Memory B cell (primary cell): ENCODE measurements at places on chromosomes 6 and 20.

DNA sequence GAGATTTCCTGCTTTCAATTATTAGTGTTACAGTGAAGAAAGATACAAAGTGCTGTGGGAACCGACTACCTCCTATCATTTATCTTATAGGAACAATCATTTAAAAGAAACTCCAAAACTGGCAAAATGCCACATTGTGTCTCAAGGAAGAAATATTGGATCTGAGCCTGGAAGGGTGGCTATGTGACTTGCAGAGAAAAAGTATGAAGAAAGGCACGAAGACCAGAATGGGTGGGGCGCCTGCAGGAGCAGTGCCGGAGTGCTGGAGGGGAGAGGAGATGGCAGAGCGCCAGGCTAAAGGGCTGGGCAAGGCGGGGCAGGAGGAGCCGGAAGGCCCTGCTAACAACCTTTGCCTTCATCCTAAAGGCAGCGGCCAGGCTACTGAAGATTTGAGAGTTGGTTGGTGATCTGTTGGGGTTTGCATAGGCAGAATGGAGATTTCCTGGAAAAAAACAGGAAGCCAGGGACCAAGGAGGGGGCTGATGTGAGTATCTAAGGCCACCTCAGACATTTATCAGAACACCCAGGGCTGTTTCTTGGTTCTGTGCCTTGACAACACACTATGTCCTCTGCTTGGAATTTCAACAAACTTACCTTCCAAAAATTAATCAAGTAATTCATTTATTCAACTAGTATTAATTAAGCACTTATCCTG is 125.6 kb downstream of the MAFB start:
- no peak for DNase-seq

DNA sequence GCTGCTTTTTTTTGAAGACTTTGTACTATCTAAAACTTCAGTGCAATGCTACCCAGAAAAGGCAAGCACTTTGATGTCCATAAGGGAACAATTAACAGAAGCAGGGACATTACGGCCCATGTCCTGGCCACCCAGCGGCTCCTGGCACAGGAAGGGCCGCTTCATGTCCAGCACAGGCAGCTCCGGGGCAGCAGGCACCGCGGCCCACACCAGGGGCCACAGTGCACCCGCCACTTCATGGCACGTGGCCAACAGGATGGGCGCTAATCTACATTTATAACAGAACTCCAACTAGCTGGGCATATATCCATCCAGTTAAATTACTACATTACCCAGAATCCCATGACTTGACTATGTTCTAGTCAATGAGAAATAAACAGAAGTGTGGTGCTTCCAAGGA is 198.2 kb upstream of the ID4 start:
- DNase-seq, result no peak

DNA sequence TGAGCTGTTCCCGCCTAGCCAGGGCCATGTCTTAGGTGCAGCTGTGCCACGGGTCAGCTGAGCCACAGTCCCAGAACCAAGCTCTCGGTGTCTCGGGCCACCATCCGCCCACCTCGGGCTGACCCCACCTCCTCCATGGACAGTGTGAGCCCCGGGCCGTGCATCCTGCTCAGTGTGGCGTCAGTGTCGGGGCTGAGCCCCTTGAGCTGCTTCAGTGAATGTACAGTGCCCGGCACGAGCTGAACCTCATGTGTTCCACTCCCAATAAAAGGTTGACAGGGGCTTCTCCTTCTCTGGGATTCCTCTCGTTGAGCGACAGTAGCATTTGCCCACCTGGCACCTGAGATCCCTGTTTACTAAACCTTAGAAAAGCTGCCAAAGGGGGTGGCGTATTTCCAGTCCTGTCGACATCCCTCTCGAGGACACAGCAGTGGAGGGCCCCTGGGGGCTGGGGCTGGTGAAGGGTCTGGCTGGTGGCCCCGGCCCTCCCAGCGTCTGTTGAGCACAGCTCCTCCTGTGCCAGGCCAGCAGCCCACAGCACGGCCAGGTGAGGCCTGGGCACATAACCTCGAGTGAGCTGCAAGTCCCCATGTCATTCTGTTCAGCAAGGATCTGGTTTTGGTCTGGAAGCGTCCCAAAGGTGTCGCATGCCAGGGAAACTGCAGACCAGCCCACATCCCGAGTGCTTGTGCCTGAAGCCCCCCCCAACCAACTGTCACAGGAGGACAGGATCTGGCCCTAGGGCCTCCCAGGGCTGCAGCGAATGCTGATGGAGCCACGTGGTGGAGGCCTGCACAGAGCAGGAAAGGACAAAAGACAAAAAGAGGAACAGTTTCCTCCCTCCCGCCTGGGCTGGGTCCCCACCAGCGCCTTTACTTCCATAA is 21.2 kb upstream of the PYGB start:
- DNase-seq, result no peak

- DNase-seq, result no peak
Observed at GRCh38 chr6:127877231-127877630, 23.6 kb downstream of the THEMIS start.

- no peak for DNase-seq
Observed at GRCh38 chr20:573414-574296, 30.1 kb upstream of the CSNK2A1 start.

DNA sequence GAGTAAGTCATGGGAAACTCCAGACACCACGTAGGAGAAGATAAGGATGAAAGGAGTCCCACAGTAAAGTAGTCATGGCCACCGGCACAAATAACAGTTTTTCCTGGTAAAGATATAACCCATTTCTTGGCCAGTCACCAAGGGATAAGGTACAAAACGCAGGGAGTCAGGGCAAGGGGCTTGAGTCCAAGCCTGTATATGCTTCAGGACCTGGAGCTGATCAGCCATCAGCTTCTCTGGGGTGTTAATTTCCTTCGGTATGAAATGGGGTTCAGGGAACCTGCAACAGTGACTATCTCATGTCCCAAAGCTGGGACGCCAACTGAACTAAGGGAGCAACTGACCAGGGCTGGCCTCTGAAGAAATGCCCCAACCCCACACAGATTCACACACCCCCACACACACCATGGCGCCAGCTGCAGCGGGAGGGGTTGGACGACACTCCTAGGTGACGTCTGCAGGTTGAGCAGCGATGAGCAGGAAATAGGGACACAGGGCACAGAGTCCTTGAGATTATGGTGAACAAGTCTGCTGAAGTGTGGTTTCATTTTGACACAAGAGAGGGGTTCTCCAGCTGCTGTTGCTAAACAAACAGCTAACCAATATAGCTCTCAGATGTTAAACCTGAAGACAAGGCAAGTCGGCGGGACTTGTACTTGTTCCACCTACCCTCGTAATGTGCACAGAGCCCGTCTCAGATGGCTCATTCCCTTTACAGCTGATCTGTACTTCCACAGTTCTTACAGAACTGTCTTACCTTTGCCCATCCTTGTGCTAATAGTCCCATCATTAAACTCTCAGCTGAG is 7.4 kb upstream of the ADTRP start:
- DNase-seq, result no peak

- DNase-seq, result no peak
Observed at GRCh38 chr20:32830437-32830836, 10.7 kb downstream of the MAPRE1 start.

DNA sequence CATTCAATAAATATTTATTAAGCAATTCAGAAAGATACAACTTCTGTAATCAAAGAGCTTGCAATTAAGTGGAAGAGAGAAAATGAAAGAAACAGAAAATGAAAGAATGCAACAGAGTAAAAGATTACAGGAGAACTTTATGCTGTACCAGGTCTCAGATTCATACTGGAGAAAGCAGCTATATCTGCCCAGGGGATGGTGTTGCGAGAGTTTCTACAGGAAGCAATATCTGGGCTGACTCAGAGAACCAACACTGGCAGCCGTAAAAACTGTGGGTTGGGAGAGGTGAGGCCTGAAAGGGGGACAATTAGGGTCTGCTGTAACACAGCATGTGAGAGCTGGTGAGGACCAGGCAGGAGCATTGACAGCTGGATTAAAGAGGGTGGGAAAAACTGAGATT is 256.7 kb upstream of the TCF21 start:
- DNase-seq, result no peak

- no peak for DNase-seq
Observed at GRCh38 chr6:44104481-44105021, 22.7 kb downstream of the MRPL14 start.

GRCh38 chr6:841569-841968 is 148.6 kb upstream of the EXOC2 start:
- DNase-seq, result no peak

- DNase-seq, result no peak
Observed at GRCh38 chr6:15176816-15177370, 69.0 kb upstream of the JARID2 start.

DNA sequence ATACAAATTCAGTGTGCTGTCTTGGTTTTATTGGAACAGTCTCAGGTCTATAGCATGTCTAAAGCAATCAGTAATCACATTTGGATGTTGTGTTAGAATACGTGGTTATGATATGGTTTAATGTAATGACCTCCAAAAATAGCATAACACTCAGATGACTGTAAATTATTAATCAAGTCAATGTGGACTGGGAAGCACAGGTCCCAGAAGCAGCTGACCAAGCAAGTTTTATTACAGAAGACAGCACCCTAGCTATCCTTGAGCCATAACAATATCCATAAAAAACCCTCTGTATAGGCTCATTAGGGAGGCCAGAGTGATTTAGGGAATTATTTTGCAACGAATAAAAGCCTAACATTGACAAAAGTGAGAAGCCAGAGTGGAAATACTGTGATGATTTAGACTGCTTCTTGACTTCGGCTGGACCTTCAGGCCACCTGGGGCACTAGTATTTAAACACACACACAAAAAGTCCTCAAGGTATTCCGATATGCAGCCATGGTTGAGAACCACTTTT is 66.9 kb downstream of the RSPH3 start:
- no peak for DNase-seq

GRCh38 chr20:34536798-34537394 is 20.7 kb downstream of the DYNLRB1 start:
- no peak for DNase-seq

- DNase-seq, result no peak
Observed at GRCh38 chr6:164130151-164130550, 715.6 kb downstream of the QKI start.

- DNase-seq, result no peak
Observed at GRCh38 chr6:76886900-76887299, 576.4 kb downstream of the HTR1B start.

GRCh38 chr6:26743941-26744699 is 84.6 kb upstream of the ZNF322 start:
- DNase-seq, result peak; percentile 11

DNA sequence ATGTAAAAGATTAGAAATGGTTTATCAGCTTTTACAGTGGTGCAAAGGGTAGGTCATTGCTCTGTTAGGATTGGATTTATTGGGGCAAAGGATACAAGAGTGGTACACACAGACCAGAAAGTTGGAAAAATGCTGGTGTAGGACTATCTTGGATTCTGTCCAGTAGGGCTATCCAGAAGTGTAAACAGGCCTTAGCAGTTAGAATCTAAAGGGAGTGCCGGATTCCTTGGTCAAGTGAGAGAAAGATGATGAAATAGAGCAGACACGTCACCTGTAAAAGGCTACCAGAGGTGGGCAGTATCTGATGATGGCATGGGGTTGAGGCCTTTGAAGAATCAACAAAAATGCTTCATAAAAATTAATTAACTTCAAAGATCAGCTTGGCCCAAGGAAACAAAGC is 975.9 kb downstream of the KIF16B start:
- no peak for DNase-seq

DNA sequence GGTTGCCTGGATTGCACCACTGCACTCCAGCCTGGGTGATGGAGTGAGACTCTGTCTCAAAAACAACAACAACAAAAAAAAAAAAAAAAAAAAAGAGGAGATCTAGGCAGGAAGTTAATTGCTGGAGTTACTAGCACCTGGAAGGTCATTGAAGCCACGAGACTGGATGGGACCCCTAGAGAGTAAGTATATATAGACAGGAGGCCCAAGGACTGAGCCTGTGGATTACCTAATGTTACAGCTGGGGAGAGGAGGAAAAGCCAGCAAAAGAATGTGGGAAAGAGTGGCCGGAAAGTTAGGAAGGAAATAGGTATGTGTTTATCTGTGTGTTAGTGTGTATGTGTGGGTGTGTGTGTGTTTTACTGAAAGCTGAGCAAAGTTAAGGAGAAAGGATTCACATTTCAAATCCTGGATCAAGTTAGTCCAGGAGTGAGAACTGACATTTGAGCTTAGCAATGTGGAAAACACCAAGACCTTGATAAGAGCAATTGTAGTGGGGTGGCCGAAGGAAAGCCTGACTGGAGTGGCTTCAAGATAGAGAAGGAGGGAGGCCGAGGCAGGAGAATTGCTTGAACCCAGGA is 38.4 kb downstream of the ANKRD6 start:
- DNase-seq, result no peak

- DNase-seq, result no peak
Observed at GRCh38 chr6:157442291-157442690, 61.3 kb downstream of the ZDHHC14 start.

- DNase-seq, result no peak
Observed at GRCh38 chr20:44549123-44549522, 27.3 kb upstream of the SERINC3 start.

DNA sequence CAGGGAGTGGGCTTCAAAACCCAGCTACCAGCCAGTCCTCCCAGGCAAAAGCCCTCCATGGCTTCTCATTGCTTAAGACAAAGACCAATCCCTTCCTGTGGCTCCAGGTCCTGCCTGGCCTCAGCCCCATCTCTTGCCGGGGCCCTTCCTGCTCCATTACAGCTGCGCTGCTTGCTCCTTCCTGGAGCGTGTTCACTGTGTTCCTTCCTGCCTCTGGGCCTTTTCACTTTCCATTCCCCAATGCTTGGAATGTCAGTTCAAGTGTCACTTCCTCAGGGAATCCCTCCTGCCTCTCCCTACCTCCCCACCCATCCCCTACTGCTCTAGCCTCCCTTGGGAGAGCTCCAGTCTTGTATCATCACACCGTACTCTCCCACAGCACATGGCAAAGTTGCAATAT is 11.1 kb upstream of the ITPR3 start:
- no peak for DNase-seq

- DNase-seq, result no peak
Observed at GRCh38 chr6:11552442-11552841, 14.9 kb downstream of the TMEM170B start.

DNA sequence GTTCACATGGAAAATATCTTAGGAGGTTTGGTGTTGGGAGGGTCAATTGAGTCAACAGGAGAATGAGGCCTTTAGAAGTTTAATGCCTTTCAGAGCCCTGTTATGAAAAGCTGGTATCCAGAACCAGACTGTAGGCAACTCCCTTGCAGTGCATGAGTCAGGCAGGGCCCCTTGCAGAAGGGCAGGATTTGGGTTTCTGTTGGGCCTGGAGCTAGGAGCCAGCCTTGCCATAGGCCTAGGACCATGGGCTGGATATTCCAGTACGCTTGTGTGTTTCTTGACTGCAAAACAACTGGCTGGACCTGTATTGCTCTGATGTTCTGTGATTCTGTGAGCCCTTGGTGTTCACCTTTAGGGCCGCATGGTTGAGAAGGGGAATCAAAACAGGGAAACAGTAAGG is 350.9 kb upstream of the PRND start:
- no peak for DNase-seq

DNA sequence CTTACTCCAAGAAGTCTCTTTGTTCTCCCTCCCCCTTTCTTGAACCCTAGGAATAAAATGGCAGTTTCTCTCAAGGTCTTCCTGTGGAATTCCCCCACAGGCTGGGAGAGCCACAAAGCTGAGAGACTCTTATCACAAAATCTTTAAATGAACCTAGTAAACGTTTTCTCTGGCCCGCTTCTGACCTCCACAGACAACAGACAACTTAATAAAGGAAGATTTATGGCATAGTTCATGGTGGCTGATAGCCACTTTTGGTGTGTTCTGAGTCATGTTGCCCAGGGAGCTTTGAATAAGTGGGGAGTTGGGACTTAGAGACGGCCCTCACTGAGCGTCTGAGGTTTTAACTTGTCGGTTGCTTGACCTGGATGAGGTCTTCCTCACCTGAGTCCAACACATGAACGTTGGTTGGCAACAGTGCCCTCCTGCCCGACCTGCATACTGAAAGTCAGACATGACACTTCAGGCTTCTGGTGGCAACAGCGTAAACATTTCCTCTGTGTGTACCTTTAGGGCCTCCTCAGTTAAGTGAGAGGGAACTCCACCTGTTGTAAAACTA is 124.1 kb downstream of the FOXO3 start:
- no peak for DNase-seq
